ENCODE measurements at places on chromosomes 2 and 18.

- H3K4me3 ChIP-seq = no peak overlapping the region
- H3K36me3 ChIP-seq = no peaks in the 10 kb centered on the region
- no peak for ATAC-seq
- no peak overlapping the region for H3K27ac ChIP-seq
- H3K4me1 ChIP-seq = no peaks in the 10 kb centered on the region
- peaks cover 15% of the 10 kb centered on the region for H3K27me3 ChIP-seq
Measured at GRCh38 chr18:8515142-8515865, 93.9 kb upstream of the RAB12 start.

DNA sequence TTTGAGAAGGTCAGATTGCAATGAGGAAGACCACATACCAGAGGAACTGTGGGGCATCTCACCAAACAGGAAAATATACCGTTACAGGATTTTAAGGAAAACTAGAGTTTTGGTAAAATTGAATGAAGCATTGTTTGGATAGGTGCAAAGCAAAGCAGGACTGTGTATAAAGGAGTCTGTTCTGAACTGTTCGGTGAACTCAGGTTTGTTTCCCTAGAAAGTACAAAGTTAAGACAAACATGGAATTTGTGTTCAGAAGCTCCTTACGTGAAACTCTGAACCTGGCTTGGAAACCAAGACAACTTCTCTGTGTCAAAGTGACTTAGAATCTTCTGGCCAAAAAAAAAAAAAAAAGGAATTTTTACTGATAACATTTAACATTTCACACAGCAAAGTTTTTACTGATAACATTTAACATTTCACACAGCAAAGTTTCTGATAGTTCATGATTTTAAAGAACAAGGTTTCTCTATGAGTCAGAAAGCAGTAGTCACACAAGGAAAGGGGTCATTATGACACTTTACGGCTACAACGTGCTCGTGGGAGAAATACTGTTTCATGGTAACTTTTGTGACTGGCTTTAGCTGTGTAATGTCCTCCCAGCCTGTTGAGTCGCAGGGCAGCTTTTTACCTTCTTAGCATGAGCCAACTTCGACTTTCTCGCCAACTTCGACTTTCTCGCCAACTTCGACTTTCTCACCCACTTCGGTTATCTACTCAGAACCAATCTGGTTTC is 21.2 kb upstream of the TET3 start:
- H3K27me3 ChIP-seq = no peaks in the 10 kb centered on the region
- no peaks in the 10 kb centered on the region for H3K36me3 ChIP-seq
- H3K4me1 ChIP-seq = no peaks in the 10 kb centered on the region
- no peak overlapping the region for H3K4me3 ChIP-seq
- no peak overlapping the region for H3K27ac ChIP-seq

DNA sequence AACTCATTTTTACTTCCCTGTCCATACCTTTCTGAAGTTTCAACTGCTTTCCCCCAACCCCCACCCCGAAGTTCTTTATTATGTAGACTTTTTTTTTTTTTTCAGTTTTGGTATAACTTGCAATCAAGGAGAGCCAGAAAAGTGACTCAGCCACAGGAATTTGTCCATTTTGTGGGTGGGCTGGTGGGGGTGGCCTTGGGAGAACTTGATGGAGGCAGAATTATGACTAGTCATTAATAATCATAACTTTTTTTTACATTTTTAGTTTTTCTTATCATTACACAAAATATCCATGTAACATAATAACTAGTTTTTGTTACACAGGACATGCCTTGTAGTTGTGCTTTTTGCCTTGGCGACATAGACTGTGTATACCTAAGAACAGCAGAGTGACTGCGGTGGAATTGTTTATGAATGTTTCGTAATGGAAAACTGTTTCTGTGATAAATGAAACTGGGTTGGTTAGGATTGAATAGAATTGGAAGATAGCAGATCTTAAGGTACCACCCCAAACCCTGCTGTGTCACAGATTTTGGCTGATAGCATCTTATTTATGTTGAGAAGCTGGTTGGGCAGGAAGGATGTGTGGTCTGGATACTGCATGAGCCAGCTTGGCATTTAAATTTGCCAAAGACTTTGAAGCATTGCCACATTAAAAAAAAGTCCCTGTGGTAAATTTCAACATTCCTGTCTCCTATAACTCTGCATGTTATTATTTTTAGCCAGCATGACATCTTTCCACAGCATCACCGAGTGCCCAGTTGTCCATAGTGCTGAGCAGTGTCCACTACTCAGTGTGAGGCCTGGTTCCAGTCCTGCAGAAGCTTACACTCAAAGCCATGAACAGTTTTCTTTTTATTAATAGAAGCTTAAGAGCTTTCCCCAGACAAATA is 30.7 kb downstream of the LYPD6B start:
- peaks cover 19% of the 10 kb centered on the region for H3K4me1 ChIP-seq
- peak; percentile 41 for ATAC-seq
- no peak overlapping the region for H3K27ac ChIP-seq
- no peak overlapping the region for H3K4me3 ChIP-seq

DNA sequence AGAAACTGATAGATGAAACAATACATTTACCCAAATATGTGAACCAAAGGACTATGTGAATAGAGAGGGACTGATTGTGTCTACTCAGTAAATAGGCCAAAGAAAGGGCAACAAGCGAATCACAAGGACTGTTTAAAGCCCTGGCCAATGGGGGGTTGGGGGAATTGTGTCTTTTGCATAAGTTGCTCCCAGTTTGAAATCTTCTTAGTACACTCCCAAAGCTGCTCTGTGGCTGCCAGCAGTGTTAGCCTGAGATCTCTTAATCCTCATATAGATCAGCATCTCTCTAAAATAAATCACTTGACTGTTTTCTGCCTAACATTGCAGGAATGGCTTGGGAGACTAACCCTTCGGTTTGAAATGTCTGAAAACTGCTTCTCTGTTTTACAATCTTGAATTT is 236.4 kb downstream of the PLCL1 start:
- peaks cover 25% of the 10 kb centered on the region for H3K4me1 ChIP-seq
- no peaks in the 10 kb centered on the region for H3K36me3 ChIP-seq
- no peak overlapping the region for H3K27ac ChIP-seq
- no peak overlapping the region for H3K4me3 ChIP-seq
- no peaks in the 10 kb centered on the region for H3K27me3 ChIP-seq

- H3K27ac ChIP-seq = no peak overlapping the region
- H3K27me3 ChIP-seq = no peaks in the 10 kb centered on the region
Measured at GRCh38 chr2:238722883-238723282, 125.0 kb upstream of the TWIST2 start.

DNA sequence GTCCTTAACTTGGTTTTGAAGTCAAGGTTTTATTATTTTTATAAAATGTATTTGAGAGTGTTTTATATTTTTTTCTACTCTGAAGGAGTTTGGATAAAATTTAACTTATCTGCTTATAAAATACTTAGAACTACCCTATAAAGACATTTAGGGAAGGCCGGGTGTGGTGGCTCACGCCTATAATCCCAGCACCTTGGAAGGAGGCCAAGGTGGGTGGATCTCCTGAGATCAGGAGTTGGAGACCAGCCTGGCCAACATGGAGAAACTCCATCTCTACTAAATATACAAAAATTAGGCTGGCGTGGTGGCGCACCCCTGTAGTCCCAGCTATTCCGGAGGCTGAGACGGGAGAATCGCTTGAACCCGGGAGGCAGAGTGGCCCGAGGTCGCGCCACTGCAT is 486.4 kb downstream of the DSC3 start:
- no peaks in the 10 kb centered on the region for H3K36me3 ChIP-seq
- no peaks in the 10 kb centered on the region for H3K4me1 ChIP-seq
- no peaks in the 10 kb centered on the region for H3K27me3 ChIP-seq
- H3K4me3 ChIP-seq = no peak overlapping the region
- no peak for ATAC-seq
- H3K27ac ChIP-seq = no peak overlapping the region

DNA sequence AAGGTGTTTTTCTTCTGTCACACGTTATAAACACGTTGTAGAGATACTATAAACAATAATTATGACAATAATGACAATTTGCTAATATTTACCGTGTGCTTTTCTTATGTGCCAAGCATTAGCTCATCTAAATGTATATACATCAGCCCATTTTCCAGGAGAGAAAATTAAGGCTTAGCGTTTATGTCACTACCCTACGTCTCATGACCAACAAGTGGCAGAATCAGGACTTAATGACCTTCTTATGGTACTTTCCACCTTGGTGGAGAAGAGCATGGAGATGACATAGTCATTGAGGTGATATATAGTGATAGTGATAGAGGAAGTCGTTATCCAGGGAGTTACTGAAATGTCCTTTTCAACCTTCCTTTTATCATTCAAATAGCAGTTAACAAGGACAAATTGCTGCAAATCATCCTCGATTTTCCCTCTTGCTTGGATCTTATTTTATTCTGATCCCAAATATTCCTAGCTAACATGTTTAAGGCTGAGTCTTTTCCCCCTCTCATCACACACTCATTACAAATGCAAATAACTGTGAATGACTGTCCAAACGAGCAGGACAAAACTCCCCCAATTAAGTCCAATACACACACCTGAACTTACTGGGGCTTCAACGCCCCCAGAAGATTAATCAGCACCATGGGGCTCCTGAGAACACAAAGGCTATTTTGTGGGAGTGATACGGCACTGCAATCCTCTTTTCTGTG is 27.3 kb downstream of the SPRED2 start:
- ATAC-seq = no peak
- peaks cover 25% of the 10 kb centered on the region for H3K4me1 ChIP-seq
- no peak overlapping the region for H3K4me3 ChIP-seq
- no peaks in the 10 kb centered on the region for H3K36me3 ChIP-seq
- no peak overlapping the region for H3K27ac ChIP-seq

GRCh38 chr18:8224576-8224975 is 384.7 kb upstream of the RAB12 start:
- no peak for ATAC-seq
- no peaks in the 10 kb centered on the region for H3K27me3 ChIP-seq
- no peaks in the 10 kb centered on the region for H3K4me1 ChIP-seq

GRCh38 chr2:72399879-72400278 is 252.2 kb upstream of the CYP26B1 start:
- H3K36me3 ChIP-seq = no peaks in the 10 kb centered on the region
- no peak overlapping the region for H3K27ac ChIP-seq
- no peak for ATAC-seq
- H3K4me3 ChIP-seq = no peak overlapping the region

DNA sequence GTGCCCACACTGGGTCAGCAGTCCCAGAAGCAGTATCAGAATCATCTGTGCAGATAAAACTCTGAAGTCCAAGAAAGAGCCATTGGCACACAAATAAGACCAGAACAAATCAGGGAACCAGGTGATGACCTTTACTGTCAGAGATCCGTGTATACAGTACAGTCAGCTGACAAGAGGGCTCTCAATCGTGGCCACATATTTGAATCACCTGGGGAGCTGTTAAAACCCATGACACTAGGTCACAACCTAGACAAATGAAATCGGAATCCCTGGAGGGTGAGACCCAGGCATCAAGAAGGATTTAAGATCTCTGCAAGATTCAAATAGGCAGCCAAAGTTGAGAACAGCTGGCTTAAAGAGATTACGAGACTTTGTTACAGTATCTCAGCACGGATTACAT is 807.1 kb downstream of the RNF144A start:
- H3K27ac ChIP-seq = no peak overlapping the region
- H3K4me3 ChIP-seq = no peak overlapping the region
- no peak for ATAC-seq
- H3K27me3 ChIP-seq = no peaks in the 10 kb centered on the region
- no peaks in the 10 kb centered on the region for H3K36me3 ChIP-seq

GRCh38 chr2:127589841-127590240 is 54.4 kb downstream of the MYO7B start:
- H3K36me3 ChIP-seq = no peaks in the 10 kb centered on the region
- H3K4me3 ChIP-seq = no peak overlapping the region
- no peak for ATAC-seq
- no peaks in the 10 kb centered on the region for H3K4me1 ChIP-seq
- H3K27ac ChIP-seq = no peak overlapping the region

DNA sequence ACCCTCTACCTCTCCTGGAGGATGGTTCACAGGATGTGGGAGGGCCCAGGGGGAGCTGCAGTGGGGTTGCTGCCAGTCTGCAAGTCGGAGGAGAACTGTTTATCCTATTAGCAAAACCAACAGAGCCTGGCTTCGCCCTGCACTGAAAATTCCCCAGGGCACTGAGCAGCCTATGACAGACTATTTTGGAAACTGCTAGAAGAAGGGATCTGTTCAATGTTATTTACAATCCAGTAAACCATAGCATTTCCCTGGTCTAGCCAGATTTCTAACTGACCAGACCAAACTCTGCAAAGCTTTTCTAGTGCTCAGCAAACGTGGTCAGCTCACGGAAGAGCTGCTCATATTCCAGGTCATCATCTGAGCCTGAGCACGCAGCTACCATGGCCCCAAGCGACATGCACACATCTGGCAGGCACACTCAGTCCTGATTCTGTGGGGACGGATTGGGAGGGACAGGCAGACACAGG is 64.8 kb upstream of the PID1 start:
- H3K4me3 ChIP-seq = no peak overlapping the region
- ATAC-seq = no peak
- H3K36me3 ChIP-seq = no peaks in the 10 kb centered on the region
- no peaks in the 10 kb centered on the region for H3K4me1 ChIP-seq

GRCh38 chr2:149129433-149129832 is 90.9 kb downstream of the LYPD6B start:
- no peak for ATAC-seq
- H3K27me3 ChIP-seq = no peaks in the 10 kb centered on the region
- H3K4me1 ChIP-seq = no peaks in the 10 kb centered on the region
- H3K27ac ChIP-seq = no peak overlapping the region
- H3K36me3 ChIP-seq = no peaks in the 10 kb centered on the region

DNA sequence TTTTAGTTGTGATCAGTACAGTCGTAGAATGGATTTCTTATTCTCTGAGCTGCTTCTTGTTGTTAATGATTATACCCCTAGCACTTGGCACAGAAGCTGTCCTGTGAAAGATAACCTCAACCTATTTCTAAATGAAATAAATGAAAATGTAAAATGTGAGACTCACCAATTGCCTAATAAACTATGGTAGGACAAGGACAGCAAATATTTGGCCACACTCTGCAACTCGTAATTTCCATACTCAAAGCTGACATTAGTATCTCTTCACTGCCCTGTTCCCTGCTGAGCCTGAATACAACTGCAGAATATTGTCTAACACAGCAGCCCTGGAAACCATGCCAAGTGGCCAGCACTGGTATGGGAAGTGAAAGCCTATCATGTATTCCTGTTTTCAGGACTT is 34.5 kb downstream of the TMEM182 start:
- no peaks in the 10 kb centered on the region for H3K27me3 ChIP-seq
- H3K36me3 ChIP-seq = peaks cover 17% of the 10 kb centered on the region
- no peak for ATAC-seq
- H3K4me3 ChIP-seq = no peak overlapping the region
- no peaks in the 10 kb centered on the region for H3K4me1 ChIP-seq
- H3K27ac ChIP-seq = no peak overlapping the region

DNA sequence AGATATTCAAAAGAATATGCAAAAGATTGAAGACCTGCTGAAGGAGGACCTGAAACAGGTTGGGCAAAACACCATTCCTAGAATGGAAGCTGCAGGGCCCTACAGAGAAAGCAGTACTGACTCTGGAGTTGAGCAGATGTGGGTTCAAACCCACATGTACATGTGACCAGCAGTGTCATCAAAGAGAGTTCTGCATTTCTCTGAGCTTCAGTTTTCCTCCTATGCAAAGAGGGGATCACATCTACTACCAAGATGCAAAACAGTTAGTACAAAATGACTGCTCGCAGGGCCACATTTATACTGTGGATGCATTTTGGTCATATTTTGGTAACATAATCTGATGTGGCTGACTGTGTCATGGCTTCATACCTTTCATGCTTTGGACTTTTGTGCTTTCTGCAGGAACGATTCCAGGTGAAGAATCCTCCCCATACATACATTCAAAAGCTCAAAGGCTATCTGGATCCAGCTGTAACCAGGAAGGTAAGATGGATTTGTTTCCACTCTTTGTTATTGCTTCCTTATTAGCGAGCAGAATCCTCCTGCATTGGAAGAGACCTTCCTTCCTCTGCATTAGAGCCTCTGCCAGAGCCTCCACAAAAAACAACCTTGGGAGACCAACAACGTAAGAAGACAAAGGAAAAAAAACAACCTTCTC is 174.8 kb downstream of the PRPF40A start:
- no peak for ATAC-seq
- H3K27me3 ChIP-seq = no peaks in the 10 kb centered on the region
- no peaks in the 10 kb centered on the region for H3K36me3 ChIP-seq

Measured in gastroesophageal sphincter (tissue), 4 donors.